Progenitor cell of endocrine pancreas (in vitro differentiated cells): ENCODE measurements at places on chromosomes 13 and 19.
A peak's percentile ranks its signal among the peaks of the same experiment; 100 is the strongest.

DNA sequence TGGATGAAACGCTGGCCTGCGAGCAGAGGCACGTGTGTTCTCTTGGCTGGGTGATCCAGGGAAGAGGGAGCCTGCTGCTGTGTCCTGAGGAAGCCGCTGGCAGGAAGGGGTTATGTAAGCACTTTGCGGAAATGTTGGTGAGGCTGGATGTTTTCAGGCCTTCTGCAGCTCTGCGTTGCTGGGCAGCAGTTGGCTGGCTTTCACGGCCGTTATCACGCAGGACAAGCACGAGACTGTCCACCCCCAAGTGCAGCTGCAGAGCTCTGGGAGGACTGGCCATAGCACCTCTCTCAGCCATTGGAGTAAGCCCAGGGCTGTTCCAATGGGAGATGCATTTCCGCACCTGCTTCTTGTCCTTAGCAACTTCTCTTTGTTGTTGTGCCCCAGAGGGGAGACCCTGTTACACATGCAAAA is 146.9 kb upstream of the SOX21 start:
- H3K27ac ChIP-seq = peak overlapping the region; percentile 22
- H3K36me3 ChIP-seq = no peaks in the 10 kb centered on the region
- H3K4me1 ChIP-seq = peaks cover 1% of the 10 kb centered on the region
- peaks cover 14% of the 10 kb centered on the region for H3K27me3 ChIP-seq
- no peak overlapping the region for H3K4me3 ChIP-seq

- no peak overlapping the region for H3K27ac ChIP-seq
- peaks cover 5% of the 10 kb centered on the region for H3K36me3 ChIP-seq
- no peak overlapping the region for H3K4me3 ChIP-seq
- H3K4me1 ChIP-seq = no peaks in the 10 kb centered on the region
- no peaks in the 10 kb centered on the region for H3K27me3 ChIP-seq
Measured at GRCh38 chr13:102683637-102684036, 11.2 kb downstream of the METTL21C start.

GRCh38 chr13:110341445-110342244 is 34.6 kb downstream of the COL4A2 start:
- no peak overlapping the region for H3K27ac ChIP-seq
- H3K27me3 ChIP-seq = no peaks in the 10 kb centered on the region
- H3K4me1 ChIP-seq = peaks cover 12% of the 10 kb centered on the region
- DNase-seq = no peak
- no peak overlapping the region for H3K4me3 ChIP-seq
- H3K36me3 ChIP-seq = no peaks in the 10 kb centered on the region

DNA sequence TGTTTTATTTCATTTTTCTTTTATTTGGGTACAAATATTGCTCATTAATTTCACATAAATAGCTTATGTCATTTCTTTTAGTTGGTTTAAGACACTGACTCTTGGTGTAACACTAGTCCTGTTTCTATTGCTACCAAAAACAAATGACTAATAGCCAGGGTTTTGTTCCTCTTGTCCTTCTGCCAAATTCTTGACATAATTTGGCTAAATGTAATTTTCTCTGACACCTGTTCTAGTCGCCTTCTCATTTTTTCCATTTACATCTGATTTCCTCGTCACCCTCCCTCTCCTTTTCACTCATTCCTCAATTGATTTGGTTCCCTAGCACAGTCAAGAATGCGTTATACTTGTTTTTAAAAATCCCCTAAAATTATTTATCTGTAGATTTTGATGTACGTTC is 1718.7 kb downstream of the EFNB2 start:
- H3K4me3 ChIP-seq = no peak overlapping the region
- no peak overlapping the region for H3K27ac ChIP-seq
- H3K27me3 ChIP-seq = no peaks in the 10 kb centered on the region
- DNase-seq = no peak

DNA sequence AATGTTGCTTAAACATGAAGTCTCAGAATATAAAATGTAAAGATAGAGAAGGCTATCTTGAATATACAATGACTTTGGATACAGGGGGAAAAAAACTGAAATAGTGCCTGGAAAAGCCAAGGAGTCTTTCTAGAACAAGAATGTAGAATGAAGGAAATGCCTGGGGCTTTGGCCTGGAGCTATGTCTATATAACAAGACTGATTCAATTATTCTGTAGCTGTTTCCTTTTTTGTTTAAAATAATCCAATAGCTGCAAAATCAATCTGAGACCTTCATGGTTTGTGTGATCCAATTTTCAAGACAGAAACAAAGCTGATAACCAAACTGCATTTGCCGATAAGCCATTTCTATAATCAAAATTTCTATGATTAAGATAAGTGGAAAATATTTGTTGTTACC is 530.9 kb upstream of the NBEA start:
- H3K27me3 ChIP-seq = no peaks in the 10 kb centered on the region
- no peak overlapping the region for H3K4me3 ChIP-seq
- no peak overlapping the region for H3K27ac ChIP-seq
- no peaks in the 10 kb centered on the region for H3K36me3 ChIP-seq
- peaks cover 1% of the 10 kb centered on the region for H3K4me1 ChIP-seq

- no peaks in the 10 kb centered on the region for H3K27me3 ChIP-seq
- no peak for DNase-seq
- H3K4me1 ChIP-seq = peaks cover 13% of the 10 kb centered on the region
- no peak overlapping the region for H3K27ac ChIP-seq
- no peak overlapping the region for H3K4me3 ChIP-seq
Measured at GRCh38 chr19:2276429-2276986, 5.5 kb downstream of the PEAK3 start.

DNA sequence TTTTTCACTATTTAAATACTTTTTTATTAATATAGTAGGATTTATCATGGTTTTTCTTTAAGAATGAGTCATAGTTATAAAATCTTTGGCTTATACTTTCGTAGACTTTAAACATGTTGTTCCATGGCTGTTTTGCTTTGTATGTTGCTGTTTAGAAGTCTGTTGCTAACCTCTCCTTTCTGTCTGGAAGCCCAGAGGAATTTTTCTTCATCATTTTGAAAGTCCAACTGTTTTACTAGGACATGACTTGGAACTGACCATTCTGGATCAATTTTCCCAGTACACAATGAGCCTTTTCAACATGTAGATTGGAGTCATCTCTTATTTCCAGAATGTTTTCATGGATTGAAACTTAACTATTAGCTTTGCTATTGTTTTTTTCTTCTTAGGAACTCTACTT is 7.9 kb downstream of the CAB39L start:
- peaks cover 4% of the 10 kb centered on the region for H3K36me3 ChIP-seq
- DNase-seq = no peak
- no peak overlapping the region for H3K4me3 ChIP-seq
- no peaks in the 10 kb centered on the region for H3K27me3 ChIP-seq
- no peaks in the 10 kb centered on the region for H3K4me1 ChIP-seq

- no peaks in the 10 kb centered on the region for H3K4me1 ChIP-seq
- no peaks in the 10 kb centered on the region for H3K36me3 ChIP-seq
- no peak overlapping the region for H3K4me3 ChIP-seq
- H3K27me3 ChIP-seq = no peaks in the 10 kb centered on the region
- no peak for DNase-seq
Measured at GRCh38 chr13:34507630-34508029, 434.4 kb upstream of the NBEA start.

GRCh38 chr19:7722231-7722651 is 9.7 kb downstream of the CLEC4G start:
- H3K27ac ChIP-seq = no peak overlapping the region
- no peaks in the 10 kb centered on the region for H3K4me1 ChIP-seq
- no peaks in the 10 kb centered on the region for H3K36me3 ChIP-seq
- peaks cover 23% of the 10 kb centered on the region for H3K27me3 ChIP-seq

DNA sequence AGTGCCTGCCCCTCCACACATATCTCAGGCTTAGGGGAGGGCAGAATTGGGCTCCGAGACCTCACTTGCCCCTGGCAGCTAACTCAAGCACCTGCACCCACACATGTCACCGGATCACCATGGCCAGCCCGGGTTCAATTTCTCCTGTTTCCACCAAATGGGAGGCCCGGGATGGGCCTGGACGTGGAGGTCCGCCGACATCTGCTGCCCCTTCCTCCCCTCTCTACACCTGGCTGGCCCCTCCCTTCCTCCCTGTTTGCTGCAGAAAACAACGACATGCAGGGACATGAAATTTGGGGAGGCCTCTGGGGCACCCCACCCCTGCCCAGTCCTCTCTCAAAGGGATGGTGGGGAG is 1.3 kb downstream of the PRKD2 start:
- H3K36me3 ChIP-seq = peaks cover 4% of the 10 kb centered on the region
- H3K4me3 ChIP-seq = peak overlapping the region; percentile 93
- DNase-seq = no peak
- no peaks in the 10 kb centered on the region for H3K27me3 ChIP-seq
- peak overlapping the region; percentile 77 for H3K27ac ChIP-seq

GRCh38 chr19:31586282-31586681 is 237.0 kb upstream of the TSHZ3 start:
- no peak for DNase-seq
- H3K27me3 ChIP-seq = peaks cover 16% of the 10 kb centered on the region
- no peak overlapping the region for H3K27ac ChIP-seq
- no peak overlapping the region for H3K4me3 ChIP-seq
- no peaks in the 10 kb centered on the region for H3K36me3 ChIP-seq
- H3K4me1 ChIP-seq = no peaks in the 10 kb centered on the region

DNA sequence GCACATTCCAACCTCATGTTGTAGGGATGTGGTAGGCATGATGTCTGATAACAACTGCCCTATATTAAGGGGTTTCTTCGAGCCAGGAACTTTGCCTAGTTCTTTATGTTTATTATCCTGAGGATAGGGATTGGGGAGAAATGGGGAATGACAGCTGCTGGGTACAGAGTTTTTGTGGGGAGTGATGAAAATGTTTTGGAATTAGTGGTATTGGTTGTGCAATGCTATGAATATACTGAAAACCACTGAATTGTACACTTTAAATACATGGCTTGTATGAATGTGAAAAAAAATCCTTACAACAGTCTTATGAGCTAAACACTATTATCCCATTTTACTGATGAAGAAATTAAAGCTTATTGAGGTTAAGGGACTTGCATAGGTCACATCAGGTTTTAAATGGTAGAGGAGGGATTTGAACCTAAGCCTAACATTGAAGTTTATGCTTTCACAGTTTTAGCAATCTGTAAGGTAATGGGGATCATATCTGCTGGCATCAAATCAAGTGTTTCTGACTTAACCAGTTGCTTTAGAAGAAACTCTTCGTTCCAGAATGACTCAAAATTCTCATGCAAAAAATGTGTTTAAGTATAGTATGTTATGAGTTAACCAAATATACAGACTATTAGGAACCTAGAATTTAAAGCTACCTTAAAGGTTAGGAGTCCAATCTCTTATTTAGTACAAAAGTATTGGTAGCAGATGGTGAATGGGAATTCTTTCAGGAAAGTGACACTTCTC is 61.4 kb downstream of the ERCC5 start:
- H3K4me1 ChIP-seq = no peaks in the 10 kb centered on the region
- no peak for DNase-seq
- H3K27me3 ChIP-seq = peaks cover 8% of the 10 kb centered on the region
- H3K4me3 ChIP-seq = no peak overlapping the region

GRCh38 chr19:9673912-9674662 is 813 bp downstream of the ZNF562 start:
- peaks cover 4% of the 10 kb centered on the region for H3K4me1 ChIP-seq
- no peak for DNase-seq
- no peaks in the 10 kb centered on the region for H3K27me3 ChIP-seq
- peak overlapping the region; percentile 88 for H3K4me3 ChIP-seq

DNA sequence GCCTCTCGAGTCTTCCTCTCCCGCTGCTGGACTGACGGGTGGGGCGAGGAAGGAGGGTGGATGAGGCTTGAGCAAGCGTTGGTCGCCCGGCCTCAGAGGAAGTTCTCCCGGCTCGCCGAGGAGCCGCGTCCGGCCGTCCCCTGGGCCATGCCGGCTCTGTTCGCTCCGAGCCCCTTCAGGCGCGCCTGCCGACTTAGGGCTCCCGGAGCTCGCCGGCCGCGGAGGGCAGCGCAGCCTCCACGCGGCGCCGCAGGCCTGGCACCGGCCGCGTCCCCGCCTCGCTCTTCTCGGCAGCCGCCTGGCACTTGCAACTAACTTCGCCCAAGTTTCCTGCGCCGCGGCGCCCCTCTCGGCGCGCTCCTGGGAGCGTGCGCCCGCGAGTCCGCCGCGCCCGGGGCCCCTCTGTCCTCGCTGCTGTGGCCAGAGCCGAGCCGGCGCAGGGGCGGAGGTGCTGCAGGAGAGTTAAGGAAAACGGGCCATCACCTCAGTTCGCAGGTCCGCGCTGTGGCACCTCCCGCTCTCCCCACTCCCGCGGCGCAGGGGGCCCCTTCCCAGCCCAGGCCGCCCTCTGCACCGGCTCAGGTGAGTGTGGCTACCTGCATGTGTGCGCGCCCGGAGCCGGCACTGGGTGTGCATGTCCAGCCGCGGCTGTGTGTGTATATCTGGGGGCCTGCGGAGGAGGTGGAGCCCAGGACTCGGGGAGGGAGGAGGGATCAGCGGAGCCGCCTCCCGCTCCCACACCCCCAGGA is 641 bp upstream of the SOX21 start:
- H3K4me1 ChIP-seq = peaks cover 52% of the 10 kb centered on the region
- DNase-seq = peak; percentile 82
- H3K27ac ChIP-seq = peak overlapping the region; percentile 97
- peak overlapping the region; percentile 98 for H3K4me3 ChIP-seq

- H3K4me1 ChIP-seq = no peaks in the 10 kb centered on the region
- no peak overlapping the region for H3K27ac ChIP-seq
- H3K36me3 ChIP-seq = no peaks in the 10 kb centered on the region
- H3K27me3 ChIP-seq = peaks cover 30% of the 10 kb centered on the region
Measured at GRCh38 chr13:112143046-112143752, 76.2 kb downstream of the SOX1 start.

- no peaks in the 10 kb centered on the region for H3K4me1 ChIP-seq
- peaks cover 52% of the 10 kb centered on the region for H3K27me3 ChIP-seq
- H3K27ac ChIP-seq = no peak overlapping the region
- H3K36me3 ChIP-seq = no peaks in the 10 kb centered on the region
- no peak overlapping the region for H3K4me3 ChIP-seq
- DNase-seq = no peak
Measured at GRCh38 chr13:112443191-112443994, 67.2 kb downstream of the SPACA7 start.

DNA sequence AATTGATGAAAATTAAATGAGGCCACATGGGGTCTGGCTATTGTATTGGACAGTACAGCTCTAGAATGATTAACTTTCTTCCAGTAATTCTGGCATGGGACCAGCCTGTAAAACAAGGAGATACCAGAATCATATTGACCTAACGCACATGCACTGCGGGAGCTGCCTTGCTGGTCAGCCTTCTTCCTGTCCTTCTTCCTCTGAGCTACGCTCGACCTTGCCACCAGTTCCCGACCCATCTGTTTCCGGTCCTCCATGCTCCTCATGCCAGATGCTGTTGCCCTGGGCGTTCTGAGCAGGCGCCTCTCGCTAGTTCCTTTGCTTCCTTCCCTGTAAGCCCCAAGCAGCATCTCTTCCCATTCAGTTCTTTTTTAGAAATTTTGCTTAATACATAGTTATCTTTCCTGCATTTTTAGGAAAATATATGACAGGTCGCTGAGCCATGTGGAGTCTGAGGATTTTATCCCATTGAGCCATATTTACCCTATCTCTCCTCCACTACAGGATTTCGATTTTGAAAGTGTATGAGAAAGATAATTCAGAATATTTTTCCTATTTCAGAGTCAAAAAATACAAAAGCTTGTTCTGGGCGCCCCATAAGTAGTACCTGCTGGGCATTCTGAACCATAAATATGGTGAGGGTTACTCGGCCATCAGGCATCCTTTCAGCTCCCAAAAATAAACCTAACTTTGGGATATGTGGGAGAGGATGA is 38.6 kb downstream of the TNFRSF19 start:
- DNase-seq = no peak
- peaks cover 20% of the 10 kb centered on the region for H3K4me1 ChIP-seq
- no peak overlapping the region for H3K4me3 ChIP-seq

GRCh38 chr13:51125495-51126226 is 14.6 kb upstream of the C13orf42 start:
- no peak overlapping the region for H3K4me3 ChIP-seq
- DNase-seq = no peak
- H3K27me3 ChIP-seq = no peaks in the 10 kb centered on the region
- no peaks in the 10 kb centered on the region for H3K36me3 ChIP-seq
- no peak overlapping the region for H3K27ac ChIP-seq
